Islet precursor cell (in vitro differentiated cells): ENCODE measurements at places on chromosomes 1 and 21.
A peak's percentile ranks its signal among the peaks of the same experiment; 100 is the strongest.

DNA sequence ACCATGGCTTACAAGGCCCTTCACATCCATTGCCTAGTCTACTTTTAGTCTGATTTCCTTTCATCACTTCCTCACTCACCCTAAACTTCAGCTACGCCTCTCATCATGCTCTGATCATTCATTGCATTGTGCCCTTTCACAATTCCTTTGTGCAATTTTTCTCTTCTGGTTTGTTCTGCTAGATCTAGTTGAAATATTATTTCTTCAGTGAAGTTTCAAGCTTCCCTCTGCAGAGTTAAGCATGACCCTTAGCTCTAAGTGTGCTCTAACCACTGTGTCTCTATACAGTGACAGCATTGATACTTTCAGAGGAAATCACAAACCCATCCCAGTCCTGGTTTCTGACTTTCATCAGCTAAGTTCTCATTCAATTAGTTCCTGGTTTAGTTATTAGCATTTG is 166.1 kb downstream of the PLA2G4A start:
- no peak for DNase-seq

- no peak for DNase-seq
Observed at GRCh38 chr21:17257784-17258183, 255.1 kb upstream of the CXADR start.

DNA sequence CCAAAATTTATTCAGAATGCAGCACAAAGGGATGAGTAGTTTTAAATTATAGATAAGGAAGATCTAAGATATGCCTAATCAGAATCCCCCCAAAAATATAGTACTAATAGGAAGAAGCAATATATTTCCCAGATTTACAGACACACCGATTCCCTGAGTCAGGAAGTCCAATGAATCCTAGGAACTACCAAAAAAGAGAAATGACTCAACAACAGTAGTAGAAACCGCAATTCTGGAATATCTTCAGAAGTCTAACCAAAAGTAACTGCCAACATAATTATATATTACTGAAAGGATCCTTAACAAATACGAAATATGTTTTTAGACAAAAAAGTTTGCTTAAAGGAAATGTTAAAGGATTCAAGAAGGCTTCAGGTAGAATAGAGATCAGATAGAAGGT is 10.3 kb downstream of the AHCTF1 start:
- DNase-seq, result no peak

DNA sequence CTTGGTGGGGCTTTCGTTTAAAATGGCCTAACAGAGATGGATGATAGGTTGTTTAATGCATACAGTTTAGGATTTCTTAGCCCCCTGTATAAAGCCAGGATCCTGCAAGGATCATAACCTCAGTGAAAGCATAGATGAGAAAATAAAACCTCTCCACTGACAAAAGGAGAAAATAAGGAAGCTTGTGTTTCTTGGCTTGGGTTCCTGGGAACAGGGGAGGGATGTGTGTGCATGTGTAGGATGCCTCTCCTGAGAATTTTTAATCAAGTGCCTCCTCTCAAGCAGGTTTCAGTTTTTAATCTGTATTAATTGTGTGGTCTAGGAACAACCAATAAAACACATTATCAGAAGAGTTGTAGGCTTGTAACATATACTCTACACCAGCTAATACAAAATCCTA is 26.1 kb downstream of the PRKACB start:
- no peak for DNase-seq

DNA sequence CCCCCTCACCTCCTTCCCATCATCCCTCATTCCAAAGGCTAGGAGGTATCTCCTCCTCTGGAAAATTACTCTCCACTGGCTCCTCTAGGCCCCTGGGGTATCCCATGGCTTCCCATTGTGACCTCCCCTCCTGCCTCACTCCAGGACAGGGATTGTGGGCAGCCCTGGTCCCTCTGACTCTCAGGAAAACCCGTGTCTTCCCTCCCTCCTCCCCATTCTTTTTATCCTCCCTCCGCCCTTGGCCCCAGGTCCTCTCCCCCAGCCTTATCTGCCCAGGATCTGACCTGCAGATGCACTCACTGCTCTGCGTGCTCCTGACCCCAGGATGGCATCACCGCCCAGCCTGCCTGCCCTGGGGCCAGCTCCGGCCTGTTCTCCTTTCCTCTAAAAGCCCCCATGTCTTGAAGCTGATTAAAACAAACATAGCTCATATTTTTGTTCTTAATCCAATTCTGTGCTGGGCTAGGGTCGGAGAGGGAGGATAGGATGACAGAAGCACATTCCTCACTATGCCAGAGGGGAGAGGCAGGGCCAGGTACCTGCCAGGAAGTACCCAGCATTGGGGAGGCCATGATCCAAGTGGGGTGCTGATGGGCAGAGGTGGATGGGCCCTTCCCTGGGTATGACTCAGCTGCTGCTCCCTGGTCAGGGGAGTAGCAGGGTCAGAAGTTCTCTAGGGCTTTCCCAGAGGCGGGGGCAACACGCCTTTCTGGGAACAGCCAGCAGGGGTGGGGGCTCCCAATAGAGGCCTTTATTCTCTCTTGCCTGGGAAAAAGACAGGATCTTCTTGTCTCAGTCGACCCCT is 13.8 kb upstream of the UBL4B start:
- DNase-seq, result peak; percentile 81

DNA sequence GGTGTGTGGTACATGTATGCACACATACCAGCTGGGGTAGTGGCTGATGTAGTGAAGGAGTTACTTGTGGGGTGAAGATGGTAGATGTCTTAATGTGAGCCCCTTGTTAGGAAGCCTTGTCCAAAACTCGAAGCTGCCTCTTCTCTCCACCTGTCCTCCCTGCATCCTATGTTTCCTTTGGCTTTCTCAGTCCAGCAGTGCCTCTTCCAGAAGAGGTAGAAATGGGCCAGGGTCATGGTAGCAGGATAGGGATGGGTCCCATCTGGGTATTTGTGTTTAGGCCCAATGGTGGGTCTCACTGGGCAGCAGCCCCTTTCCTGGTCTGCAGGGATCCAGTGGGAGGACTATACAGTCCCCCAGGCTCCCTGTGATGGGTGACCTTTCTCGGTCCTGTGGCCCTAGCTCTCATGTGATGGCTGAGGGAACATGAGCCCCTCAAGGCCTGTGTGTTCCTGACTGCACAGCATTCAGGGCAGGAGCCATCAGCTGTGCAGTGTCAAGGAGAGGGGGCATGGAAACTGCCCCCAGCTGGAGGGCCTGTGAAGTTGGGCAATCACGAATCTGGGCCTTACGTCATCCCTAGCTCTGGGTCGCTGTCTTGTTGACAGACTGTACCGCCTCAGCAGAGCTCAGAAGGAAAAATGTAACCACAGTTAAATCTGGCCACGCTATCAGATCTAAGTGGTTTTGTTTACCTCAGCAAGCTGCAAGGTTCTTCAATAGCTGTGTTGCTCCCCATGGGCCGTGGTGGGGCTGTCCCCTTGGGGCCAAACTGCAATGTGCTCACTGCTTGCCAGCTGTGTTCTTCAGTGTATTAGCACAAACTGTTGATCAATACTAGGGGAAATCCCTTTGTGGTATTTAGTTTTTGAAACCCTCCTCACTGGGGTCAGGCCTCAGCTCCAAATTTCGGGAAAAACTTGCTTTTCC is 82.7 kb downstream of the NOS1AP start:
- DNase-seq, result peak; percentile 78

DNA sequence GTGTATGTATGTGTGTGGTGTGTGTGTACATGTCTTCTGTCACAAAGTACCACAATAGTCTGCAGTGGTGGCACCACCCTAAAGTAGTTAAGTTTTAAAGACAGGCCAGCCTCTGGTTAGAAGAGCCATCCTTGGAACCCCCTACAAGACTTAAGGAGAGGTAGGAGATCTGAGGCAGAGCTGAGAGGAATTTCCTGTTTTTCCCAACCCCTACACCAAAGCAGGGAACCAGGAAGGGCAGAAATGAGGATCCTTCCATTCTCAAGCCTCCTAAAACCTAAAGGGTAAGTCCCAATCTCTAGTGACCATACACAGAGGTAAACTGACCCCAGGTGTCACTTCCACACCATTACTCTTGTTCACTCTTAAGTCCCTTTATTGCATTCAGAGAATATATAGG is 11.1 kb downstream of the PEA15 start:
- DNase-seq, result peak; percentile 16

DNA sequence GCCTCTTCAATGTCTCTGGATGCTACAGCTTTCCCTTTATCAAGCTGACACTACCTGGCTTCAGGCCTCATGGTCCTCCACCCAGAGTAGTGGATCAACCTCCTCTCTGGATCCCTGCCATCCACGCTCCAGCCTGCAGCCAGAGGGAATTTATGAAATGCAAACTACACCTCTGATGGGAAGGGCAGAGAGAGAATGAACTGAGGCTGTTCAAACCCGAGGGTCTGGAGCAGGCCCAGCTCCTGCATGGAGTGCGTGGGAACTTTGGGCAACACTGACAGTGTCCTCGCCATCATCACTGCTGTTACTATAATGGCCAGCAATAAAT is 157.8 kb downstream of the TRABD2B start:
- DNase-seq, result no peak

DNA sequence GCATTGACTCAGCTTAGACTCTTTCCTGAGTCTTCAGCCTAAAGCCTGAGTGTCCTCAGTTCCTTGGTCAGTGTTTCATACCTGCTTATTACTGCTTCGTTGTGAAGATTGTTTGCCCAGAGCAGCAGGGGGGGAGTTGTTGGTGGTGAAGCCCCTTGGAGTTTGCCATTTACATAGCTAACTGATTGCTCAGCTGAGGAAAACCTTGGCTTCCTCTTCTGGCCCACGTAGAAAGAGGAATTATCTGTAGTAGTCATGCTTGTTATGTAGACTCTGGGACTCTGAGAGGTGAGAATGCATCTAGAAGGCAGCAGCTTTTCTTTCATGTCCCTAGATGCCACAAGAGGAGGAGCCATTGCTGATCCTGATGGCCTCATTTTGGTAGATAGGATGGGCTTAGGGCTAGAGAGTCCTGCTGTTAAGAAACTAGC is 125.9 kb downstream of the MAST2 start:
- peak; percentile 95 for DNase-seq

DNA sequence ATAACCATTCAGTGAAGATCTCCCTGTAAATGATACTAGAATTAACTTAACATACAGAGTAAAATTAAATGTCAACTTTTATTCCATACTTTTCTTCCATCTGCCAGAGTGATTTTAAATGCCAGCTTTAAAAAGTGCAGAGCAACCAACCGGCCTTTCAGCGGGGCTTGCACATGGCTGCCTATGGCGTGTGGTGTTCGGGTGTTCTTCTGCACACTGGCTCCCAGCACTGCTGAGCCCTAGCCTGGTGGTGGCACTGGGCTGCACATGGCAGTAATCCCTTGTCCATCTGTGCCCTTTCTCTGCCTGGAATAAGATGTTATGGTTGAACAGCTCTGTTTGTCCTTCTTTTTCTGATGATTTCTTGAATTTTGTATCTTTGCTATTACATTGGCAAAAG is 156.3 kb downstream of the SNX7 start:
- DNase-seq, result no peak

DNA sequence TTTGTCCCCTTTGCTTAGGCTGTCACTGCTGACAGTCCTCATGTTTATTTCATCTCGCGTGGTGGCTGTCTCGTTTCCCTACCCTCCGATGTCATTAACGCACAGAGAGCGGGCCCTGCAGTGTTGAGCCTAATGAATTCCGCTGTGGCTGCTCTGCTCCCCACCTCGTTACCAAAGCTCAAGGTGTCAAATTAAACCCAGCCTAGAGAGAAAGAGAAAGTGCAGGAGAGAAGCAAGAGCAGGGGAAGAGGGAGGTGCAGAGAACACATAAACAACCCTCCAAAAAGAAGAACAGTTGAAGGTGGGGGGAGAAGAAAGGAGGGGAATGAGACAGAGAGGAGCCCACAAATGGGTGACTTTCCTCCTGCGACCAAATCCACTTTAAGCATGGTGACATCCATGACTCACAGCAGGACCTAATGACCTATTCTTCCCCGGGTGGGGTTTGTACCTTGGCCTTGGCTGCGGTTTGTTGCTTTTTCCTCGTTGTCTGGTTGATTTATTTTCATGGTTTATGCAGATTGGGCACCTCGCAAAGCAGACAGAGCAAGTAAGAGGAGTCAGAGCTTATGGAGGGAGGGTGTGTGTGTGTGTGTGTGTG is 92.5 kb downstream of the PBX1 start:
- DNase-seq, result peak; percentile 63

DNA sequence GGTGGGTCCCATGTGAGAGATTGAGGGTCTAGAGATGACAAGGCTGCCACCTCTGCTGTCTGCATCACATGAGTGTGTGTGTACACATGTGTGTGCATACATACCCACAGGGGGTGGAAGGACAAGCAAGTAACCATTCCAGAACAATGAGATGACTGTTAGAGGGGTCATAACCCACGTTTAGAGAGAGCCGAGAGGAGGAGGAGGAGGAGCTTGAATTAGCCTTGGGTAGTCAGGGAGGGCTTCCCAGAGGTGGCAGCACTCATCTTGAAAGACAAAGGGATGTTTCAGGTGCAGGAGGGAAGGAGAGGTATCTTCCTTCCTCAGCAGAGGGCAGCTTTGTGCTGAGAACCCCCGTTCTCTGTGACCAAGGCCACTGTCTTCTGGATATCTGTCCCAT is 21.3 kb downstream of the TNFRSF1B start:
- no peak for DNase-seq

- DNase-seq, result no peak
Observed at GRCh38 chr1:167117225-167117624, 23.4 kb downstream of the STYXL2 start.

DNA sequence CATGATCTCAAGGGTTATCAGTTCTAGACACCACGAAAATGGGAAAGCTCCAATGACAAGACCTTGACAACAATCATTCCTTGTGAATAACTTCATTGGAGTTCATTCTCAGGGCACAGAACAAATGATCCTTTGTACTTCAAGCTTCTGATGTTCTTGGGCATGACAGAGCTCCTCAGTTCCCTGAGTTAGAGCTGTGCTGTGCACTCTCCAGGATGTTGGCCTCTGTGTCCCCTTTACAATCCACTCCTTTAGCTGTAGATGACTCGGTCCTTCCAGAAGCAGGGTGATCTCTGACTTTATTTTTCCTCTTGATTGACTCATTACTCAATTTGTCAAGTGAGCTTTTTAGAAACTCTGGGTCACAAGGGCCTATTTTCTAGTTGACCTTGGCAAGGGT is 3.9 kb upstream of the FAM78B start:
- no peak for DNase-seq

- no peak for DNase-seq
Observed at GRCh38 chr1:178923512-178923911, 52.6 kb upstream of the ANGPTL1 start.

DNA sequence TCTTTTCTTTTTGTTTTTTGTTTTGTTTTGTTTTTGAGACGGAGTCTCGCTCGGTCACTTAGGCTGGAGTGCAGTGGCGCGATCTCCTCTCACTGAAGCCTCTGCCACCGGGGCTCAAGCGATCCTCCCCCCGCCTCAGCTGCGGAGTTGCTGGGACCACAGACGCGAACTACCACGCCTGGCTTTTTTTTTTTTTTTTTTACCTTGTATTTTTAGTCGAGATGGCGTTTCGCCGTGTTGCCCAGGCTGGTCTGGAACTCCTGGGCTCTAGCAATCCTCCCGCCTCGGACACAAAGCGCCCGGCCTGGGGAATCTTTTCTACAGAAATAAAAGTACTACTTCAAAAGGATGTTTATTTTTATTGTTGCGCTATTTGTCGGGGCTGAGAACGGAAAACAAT is 1.1 kb upstream of the SETDB1 start:
- DNase-seq, result no peak
